ENCODE measurements at places on chromosomes 5 and 9.
A peak's percentile ranks its signal among the peaks of the same experiment; 100 is the strongest.

- DNase-seq = no peak
Observed at GRCh38 chr5:170643591-170643990, 139.8 kb downstream of the KCNIP1 start.

DNA sequence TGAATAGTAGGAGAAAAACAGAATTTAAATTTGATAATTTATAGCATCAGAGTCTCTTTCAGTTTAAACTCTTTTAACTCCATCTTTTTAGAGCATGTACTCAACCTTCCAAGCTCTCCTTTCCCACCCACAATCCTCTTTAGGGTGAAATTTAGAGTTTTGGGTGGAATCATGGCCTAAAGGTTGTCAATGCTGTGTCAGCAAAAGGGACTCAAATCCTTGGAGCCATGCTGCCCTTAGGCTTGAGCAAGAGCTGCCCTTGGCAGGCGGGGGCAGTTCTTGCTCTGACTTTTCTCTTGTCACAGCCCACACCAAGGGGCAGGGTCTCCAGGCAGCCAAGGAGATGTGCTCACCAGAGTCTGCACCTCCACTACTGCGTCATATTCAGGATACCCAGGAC is 102.4 kb downstream of the MTX3 start:
- no peak for DNase-seq

GRCh38 chr5:147813696-147814095 is 17.8 kb downstream of the SPINK1 start:
- no peak for DNase-seq

DNA sequence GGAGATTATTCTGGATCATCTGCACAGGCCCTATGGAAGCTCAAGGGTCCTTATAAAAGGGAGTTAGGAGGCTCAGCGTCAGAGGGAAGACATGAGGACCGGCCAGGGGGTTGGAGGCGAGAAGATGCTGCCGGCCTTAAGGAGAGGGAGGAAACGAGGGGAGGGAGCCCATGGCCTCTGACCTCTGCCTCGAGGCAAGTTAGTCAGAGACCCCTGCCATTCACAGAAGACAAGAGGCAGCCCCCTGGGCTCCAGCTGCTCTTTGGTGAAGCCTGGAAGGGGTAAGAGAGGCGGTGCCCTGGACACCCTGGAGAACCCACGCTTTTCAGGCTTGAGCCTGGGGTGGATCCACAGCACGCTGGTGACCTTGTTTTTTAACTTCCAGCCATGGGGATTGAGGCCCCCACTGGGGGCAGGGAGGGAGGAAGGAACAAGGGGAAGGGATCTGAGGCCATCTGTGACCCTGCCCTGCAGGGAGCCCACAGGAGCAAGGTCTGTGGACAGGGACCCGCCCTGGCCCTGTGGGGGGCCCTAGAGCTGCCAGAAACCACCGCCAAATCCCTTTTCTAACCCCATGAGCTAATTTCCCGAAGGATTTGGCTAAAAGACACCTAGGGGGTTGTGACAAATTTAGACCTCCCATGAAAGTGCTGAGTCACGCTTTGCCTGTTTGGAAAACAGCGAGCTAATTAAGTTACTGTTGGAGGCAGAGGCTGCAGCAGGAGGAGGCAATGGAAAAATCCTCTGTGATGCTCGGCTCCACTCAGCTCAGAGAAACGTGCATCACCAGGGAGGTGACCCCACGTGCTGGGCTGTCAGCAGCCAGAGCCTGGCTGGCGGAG is 49.7 kb downstream of the OLFM1 start:
- no peak for DNase-seq

DNA sequence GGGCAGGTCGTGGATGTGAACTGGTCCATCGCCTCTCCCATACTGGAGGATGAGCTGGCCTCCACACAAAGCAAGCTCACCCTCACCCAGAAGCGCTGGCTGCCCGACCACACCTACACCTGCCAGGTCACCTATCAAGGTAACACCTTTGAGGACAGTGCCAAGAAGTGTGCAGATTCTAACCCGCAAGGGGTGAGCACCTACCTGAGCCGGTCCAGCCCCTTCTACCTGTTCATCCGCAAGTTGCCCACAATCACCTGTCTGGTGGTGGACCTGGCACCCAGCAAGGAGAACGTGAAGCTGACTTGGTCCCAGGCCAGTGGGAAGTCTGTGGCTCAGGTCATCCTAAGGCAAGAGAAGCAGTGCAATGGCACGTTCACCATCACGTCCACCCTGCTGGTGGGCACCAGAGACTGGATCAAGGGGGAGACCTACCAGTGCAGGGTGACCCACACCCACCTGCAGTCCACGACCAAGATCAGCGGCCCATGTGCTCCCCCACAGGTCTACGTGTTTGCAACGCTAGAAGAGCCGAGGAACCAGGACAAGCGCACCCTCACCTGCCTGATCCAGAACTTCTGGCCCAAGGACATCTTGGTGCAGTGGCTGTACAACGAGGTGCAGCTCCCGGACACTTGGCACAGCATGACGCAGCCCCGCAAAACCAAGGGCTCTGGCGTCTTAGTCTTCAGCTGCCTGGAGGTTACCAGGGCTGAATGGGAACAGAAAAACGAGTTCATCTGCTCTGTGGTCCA is 71.3 kb downstream of the INSL6 start:
- DNase-seq = no peak

- peak; percentile 78 for DNase-seq
Observed at GRCh38 chr5:54610197-54610944, 92.8 kb downstream of the SNX18 start.

DNA sequence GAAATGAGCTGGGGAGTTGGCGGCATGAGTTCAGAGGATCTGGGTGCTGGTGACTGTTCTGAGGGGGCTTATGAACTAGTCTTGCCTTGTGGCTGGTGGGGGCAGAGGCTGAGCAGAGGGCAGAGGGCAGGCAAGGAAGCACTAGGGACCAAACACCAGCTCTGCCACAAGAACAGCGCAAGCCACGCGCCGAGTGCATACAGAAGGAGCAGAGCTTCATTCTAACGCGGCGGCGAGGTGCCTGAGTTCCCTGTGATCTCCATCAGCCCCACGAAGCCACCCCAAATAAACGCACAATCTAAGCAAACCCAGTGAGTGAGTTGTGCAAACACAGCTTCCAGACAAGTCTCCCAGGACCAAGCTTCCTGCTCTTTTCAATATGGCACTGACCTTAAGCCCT is 110.6 kb upstream of the ALDH1B1 start:
- DNase-seq = no peak

- no peak for DNase-seq
Observed at GRCh38 chr9:112757282-112757883, 6.8 kb downstream of the SNX30 start.

DNA sequence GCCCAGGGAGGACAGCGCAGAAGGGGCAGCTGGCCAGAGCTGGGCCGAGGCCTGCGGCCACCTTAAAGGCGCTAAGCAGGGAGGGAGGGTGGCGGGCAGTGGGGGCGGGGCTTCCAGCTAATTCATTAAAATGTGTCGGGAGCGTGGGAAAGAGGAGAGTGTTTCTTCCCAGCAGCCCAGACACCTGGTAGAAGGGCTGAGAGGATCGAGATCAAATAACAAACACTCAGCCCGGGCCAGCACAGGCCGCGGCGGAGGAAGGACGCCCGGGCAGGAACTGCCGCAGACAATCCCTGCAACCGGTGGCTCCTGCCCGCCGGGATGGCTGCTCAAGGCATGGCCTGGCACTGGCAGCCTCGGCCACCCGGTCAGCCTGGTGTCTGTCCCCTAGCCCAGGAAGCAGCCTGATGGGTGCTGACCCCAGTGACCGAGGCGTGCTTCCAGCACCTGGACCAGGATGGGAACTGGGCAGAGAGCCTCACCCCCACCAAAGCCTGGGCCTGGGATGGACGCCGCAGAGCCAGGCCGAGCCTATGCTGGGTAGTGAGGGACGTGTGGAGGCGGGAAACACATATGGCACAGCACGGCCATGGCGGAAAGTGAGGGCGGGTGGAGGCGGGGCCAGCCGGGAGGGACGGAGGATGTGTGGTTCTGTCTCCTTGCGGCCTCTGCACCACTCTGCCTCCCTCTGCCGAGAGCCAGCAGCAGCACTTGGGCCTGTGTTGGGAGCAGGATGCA is 3.2 kb upstream of the NRARP start:
- peak; percentile 79 for DNase-seq

GRCh38 chr5:130032807-130033206 is 128.5 kb downstream of the CHSY3 start:
- DNase-seq = no peak

DNA sequence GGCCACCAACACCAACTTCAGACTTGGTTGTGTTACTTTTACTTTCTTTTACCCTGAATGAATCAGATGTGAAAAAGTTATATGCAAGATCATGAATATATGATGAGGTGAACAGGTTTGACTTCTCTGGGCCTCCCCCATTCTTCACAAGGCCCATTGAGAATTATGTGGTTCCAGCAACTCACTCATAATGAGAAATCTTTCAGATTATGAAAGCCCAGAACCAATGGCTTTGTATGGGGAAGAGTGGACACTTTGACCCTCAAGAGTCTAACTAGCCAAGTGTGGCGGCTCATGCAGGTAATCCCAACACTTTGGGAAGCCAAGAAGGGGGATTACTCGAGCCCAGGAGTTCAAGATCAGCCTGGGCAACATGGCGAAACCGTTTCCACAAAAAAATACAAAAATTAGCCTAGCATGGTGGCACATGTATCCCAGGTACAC is 16.1 kb upstream of the LNPEP start:
- DNase-seq = no peak

DNA sequence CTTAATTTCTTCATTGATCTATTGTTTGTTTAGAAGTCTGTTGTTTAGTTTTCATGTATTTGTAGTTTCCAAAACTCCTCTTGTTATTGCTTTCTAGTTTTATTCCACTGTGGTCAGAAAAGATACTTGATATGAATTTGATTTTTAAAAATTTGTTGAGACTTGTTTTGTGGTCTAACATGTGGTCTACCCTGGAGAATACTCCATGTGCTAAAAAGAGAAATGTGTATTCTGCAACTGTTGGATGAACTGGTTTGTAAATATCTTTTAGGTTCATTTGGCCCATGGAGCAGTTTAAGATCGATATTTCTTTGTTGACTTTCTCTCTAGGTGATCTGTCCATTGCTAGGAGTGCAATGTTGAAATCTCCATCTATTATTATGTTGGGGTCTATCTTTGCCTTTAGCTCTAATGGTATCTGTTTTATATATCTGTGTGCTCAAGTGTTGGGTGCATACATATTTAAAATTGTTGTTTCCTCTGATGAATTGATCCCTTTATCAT is 150.6 kb upstream of the ATP10B start:
- DNase-seq = no peak

GRCh38 chr9:71637375-71637774 is 130.9 kb downstream of the CEMIP2 start:
- DNase-seq = no peak

- DNase-seq = no peak
Observed at GRCh38 chr9:34025062-34025461, 23.6 kb downstream of the UBAP2 start.

DNA sequence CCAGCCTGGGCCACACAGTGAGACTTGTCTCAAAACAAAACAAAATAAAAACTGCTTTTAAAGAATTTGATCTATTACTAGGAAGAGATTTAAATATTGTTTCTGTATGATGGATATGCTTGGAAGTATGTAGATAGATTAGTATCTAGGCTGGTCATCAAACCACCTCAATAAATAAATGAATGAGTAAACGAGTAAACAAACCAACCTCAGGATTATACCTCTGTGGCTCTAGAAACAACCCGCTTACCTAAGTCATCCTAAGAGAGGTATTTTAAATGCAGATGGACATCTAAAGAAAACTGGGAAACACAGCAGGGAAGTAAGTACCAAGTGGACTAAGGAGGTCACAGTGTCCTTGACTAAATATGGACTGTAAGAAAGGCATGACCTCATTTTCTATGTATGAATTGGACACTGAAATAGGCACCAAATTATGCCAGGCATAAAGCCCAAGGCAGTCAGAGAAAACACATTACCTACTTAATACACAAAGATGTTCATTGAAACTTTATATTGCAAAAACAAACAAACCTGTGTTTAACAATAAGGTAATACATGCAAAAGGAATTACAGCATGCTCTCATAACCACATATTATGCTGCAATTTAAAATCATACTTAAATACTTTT is 7.3 kb downstream of the ANKH start:
- no peak for DNase-seq

GRCh38 chr9:112075009-112075378 is 100.1 kb downstream of the SUSD1 start:
- DNase-seq = no peak

GRCh38 chr5:178765753-178766300 is 35.4 kb upstream of the ZNF354A start:
- no peak for DNase-seq

- DNase-seq = no peak
Observed at GRCh38 chr5:150159741-150160179, 4.1 kb upstream of the PDGFRB start.

GRCh38 chr5:7478459-7478858 is 82.5 kb downstream of the ADCY2 start:
- DNase-seq = no peak

DNA sequence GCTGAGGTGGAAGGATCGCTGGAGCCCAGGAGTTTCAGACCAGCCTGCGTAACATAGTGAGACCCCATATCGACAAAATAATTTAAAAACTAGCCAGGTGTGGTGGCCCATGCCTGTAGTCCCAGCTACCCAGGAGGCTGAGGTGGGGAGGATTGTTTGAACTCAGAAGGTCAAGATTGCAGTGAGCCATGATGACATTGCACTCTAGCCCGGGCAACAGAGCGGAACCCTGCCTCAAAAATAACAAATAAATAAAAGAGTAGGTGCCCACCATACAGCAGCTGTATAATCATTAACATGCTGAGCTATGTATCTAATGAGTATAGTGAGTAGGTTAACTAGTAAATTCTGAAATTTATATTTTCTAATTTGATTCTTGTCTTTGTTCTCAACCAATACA is 11.0 kb upstream of the ATP6V0E1 start:
- DNase-seq = no peak

- DNase-seq = no peak
Observed at GRCh38 chr9:18543406-18544192, 69.6 kb downstream of the ADAMTSL1 start.

DNA sequence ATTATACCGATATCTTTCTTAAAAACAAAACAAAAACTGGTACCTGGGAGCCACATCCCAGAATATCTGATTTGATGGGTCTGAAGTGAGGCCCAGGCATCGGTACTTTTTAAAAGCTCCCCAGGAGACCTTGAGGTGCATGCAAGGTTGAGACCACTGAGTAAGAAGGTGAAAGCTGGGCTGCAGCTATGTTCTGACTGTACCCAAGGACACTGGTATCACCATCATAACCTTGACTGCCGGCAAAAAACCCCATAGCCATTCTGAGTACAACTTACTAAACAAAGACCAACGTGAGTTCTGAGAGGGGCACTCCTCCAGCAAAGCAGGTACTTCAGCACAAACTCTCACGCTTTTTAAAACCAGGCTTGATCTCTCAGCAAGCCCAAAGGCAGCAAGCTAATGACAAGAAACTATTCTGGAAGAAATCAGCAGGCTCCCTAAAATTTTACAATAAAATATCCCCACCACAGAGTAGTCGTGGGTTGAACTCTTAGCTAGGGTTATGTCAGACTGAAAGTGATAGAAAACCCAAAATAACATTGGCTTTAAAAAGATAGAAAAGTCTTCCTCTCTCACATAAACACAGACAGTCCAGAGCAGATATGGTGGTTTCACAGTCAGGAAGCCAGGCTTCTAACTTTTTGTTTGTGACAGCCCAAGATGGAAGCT is 263.9 kb downstream of the SAXO1 start:
- DNase-seq = no peak

GRCh38 chr9:130895481-130896232 is 955 bp downstream of the QRFP start:
- no peak for DNase-seq
